Fibroblast of lung (primary cell): ENCODE measurements at places on chromosomes 4 and X. TPM values are rescaled to one million over a fixed set of nuclear protein-coding genes. Genes with fewer than 3 reads are reported as not detected.

CCKAR gene
- polyA plus RNA-seq: 0.08 and 0.59 TPM in 2 replicates

LUZP4 gene
- not detected in 2 replicates for polyA plus RNA-seq

PNMA5 gene
- polyA plus RNA-seq: not detected in 2 replicates

PRDM5 gene
- 8.2 and 8.6 TPM in 2 replicates for polyA plus RNA-seq

DMD gene
- polyA plus RNA-seq: 3.6 and 7.2 TPM in 2 replicates

IL13RA2 gene
- 12.7 and 110 TPM in 2 replicates for polyA plus RNA-seq

SMC1A gene
- polyA plus RNA-seq: 23.5 and 53.3 TPM in 2 replicates

CCDC110 gene
- 0.80 and 0.83 TPM in 2 replicates for polyA plus RNA-seq

VGLL1 gene
- polyA plus RNA-seq: not detected in 2 replicates

LRP2BP gene
- 0.03 and 0.05 TPM in 2 replicates for polyA plus RNA-seq

MGARP gene
- 18.2 and 18.8 TPM in 2 replicates for polyA plus RNA-seq

TET2 gene
- polyA plus RNA-seq: 5.5 and 6.9 TPM in 2 replicates

NMU gene
- 0.08 and 0.12 TPM in 2 replicates for polyA plus RNA-seq

TBC1D25 gene
- polyA plus RNA-seq: 8.5 and 9.4 TPM in 2 replicates
